Placental pericyte (primary cell): ENCODE measurements at places on chromosomes 5 and 9. TPM values are rescaled to one million over a fixed set of nuclear protein-coding genes. Genes with fewer than 3 reads are reported as not detected.

The FRRS1L gene
- not detected in 2 replicates for total RNA-seq

The NAA35 gene
- 26.0 and 28.3 TPM in 2 replicates for total RNA-seq

The BTNL8 gene
- not detected in 2 replicates for total RNA-seq

The CARD9 gene
- 3.9 and 12.9 TPM in 2 replicates for total RNA-seq

The SLC34A3 gene
- not detected in 2 replicates for total RNA-seq

The PCSK5 gene
- 1.8 and 3.6 TPM in 2 replicates for total RNA-seq

The CCDC180 gene
- 0.14 and 0.88 TPM in 2 replicates for total RNA-seq

The TMEM252 gene
- total RNA-seq = not detected in 2 replicates

The RGMB gene
- total RNA-seq = 36.1 and 316 TPM in 2 replicates

The PLAC8L1 gene
- not detected in 2 replicates for total RNA-seq

The PRRC1 gene
- 81.9 and 93.0 TPM in 2 replicates for total RNA-seq

The IFNB1 gene
- total RNA-seq = not detected in 2 replicates

The GFM2 gene
- 42.0 and 49.8 TPM in 2 replicates for total RNA-seq

The PCDHB16 gene
- total RNA-seq = under 0.01 and 0.14 TPM in 2 replicates

The WWC1 gene
- 2.2 and 4.7 TPM in 2 replicates for total RNA-seq

The DHFR gene
- total RNA-seq = 6.1 and 38.4 TPM in 2 replicates

The SPATA31E1 gene
- total RNA-seq = not detected in 2 replicates

The ORM2 gene
- not detected in 2 replicates for total RNA-seq

The SH3TC2 gene
- 0.44 and 10.6 TPM in 2 replicates for total RNA-seq

The EIF4E1B gene
- not detected in 2 replicates for total RNA-seq

The PFN3 gene
- total RNA-seq = not detected in 2 replicates

The YIPF5 gene
- total RNA-seq = 162 and 174 TPM in 2 replicates

The LRRTM2 gene
- total RNA-seq = 0.22 and 1.0 TPM in 2 replicates

The PAEP gene
- total RNA-seq = not detected in 2 replicates

The SH3RF2 gene
- 4.2 and 4.7 TPM in 2 replicates for total RNA-seq

The KIF20A gene
- 0.66 and 67.7 TPM in 2 replicates for total RNA-seq

The IFNA13 gene
- not detected in 2 replicates for total RNA-seq

The SETD9 gene
- total RNA-seq = 8.1 and 10.5 TPM in 2 replicates

The KDM3B gene
- 48.4 and 53.3 TPM in 2 replicates for total RNA-seq

The NTRK2 gene
- total RNA-seq = 0.14 TPM in 1 of 2 replicates, not detected in the other

The LRRC19 gene
- total RNA-seq = not detected in 2 replicates

The BRINP1 gene
- total RNA-seq = not detected in 2 replicates

The FAM221B gene
- total RNA-seq = not detected in 2 replicates

The KIF2A gene
- 55.8 and 73.0 TPM in 2 replicates for total RNA-seq

The FTMT gene
- not detected in 2 replicates for total RNA-seq
